Brain microvascular endothelial cell (primary cell): ENCODE measurements at places on chromosomes 11 and 22.
A peak's percentile ranks its signal among the peaks of the same experiment; 100 is the strongest.

GRCh38 chr11:115775846-115776245 lies 271.6 kb upstream of the CADM1 start:
- no peak for DNase-seq

- no peak for DNase-seq
Measured at GRCh38 chr11:33725496-33725895, 10.7 kb downstream of the CD59 start.

- peak; percentile 22 for DNase-seq
Measured at GRCh38 chr11:79198898-79199250, 242.0 kb downstream of the TENM4 start.

DNA sequence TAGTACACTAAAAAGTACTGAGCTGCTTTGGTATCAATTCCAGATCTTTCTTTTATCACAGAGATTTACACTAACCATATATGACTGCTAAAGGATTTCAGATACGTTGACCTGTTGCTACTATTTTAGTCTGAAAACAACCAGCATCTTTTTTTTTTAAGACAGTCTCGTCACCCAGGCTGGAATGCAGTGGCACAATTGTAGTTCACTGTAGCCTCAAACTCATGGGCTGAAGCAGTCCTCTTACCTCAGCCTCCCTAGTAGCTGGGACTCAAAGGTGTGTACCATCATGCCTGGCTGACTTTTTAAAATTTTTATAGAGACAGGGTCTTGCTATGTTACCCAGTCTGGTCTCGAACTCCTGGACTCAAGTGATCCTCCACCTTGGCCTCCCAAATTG lies 24.2 kb upstream of the L3MBTL2 start:
- DNase-seq: no peak

- no peak for DNase-seq
Measured at GRCh38 chr22:36684841-36685240, 18.7 kb downstream of the CACNG2 start.
